ENCODE measurements at places on chromosomes 7 and 10.
A peak's percentile ranks its signal among the peaks of the same experiment; 100 is the strongest.

DNA sequence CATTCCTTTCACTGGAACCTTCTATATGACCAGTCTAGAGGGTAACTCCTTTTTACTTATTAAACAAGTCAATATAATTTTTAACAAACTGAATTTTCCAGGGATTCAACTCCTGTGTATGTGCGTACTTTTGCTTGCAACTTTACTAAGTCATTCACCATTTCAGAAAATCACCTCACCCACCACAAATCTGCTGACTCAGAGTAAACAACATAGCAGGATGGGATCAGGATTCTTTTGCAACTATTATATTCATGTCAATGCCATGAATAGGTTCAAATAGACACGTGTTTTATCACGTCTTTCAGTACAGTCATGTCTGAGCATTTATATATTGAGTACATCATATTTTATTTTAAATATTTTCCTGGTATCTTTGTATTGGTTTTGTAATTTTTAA, 14.5 kb downstream of the CTTNBP2 start:
- DNase-seq: no peak

GRCh38 chr10:97708167-97708566, 5.4 kb upstream of the MARVELD1 start:
- no peak for DNase-seq

DNA sequence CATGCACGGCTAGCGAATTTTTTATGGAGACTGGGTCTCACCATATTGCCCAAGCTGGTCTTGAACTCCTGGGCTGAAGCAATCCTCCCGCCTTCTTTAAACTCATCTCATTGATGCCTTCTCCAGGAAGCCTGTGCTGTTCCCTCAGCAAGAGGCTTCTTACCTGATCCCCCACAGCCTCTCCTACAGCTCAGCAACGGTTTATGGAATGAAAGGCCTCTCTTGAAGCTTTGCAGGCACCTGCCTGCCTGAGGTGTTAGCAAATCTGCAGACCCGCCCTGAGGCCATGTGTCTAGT, 468 bp upstream of the TRIM56 start:
- DNase-seq: no peak

DNA sequence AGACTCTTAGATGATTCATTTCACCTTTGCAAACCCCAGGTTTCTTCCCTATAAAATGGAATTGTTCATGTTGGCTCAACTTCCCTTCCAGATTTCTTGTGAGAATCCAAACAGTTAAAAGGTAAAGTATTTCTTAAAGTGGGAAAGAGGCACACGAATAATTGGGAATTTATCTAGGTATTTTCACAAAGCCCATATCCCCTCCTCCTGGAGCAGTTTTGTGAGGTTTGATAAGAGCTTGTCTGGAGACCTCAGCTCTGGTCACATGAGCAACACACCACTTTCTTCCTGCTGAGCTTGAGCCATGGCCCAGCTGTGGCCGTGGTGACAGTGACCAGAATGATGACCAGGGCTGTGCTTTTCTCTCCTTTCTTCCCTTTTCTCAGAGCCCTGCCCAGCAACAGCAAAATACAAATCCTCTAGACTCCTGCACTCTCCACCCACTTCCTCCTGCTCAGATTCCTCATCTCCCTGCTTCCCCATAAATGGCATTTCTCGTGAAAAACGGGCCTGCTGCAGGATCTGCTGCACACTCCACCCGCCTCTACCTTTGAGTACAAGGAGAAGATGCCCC, 87.7 kb downstream of the PIK3CG start:
- no peak for DNase-seq

DNA sequence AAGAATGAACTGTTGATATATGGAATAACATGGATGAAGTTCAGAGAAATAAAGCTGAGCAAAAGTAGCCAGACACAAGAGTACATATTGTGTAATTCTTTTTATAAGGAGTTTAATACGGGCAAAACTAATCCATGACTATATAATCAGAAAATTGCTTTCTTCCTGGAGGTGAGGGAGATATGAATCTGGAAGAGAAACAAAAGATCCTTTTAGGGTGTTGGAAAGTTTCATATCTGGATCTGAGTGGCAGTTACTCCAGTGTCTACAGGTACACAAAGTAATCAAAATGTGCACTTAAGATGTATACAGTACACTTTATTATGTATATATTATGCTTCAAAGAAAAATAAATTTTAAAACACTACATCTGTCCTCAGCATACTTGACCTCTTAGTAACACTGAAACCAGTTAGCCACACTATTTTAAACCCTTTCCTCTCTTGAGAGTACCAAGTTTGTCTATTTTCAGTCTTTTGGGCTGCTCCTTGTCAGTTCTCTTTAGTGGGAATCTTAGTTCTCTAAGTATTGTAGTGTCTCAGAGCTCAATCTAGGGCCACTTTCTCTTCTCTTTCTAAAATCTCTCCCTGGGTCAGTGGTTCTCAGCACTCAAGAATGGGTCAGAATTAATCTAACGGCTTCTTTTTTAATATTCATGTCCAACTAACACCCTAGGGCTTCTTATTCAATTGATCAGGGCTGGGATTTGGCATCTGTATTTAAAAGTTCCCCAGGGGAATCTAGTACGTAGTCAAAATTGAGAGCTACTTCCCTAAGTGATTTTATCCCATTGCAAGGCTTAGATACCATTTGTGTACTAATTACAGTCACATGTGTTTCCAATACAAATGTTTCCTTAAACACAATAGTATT, 4.3 kb upstream of the LIPF start:
- DNase-seq: no peak

DNA sequence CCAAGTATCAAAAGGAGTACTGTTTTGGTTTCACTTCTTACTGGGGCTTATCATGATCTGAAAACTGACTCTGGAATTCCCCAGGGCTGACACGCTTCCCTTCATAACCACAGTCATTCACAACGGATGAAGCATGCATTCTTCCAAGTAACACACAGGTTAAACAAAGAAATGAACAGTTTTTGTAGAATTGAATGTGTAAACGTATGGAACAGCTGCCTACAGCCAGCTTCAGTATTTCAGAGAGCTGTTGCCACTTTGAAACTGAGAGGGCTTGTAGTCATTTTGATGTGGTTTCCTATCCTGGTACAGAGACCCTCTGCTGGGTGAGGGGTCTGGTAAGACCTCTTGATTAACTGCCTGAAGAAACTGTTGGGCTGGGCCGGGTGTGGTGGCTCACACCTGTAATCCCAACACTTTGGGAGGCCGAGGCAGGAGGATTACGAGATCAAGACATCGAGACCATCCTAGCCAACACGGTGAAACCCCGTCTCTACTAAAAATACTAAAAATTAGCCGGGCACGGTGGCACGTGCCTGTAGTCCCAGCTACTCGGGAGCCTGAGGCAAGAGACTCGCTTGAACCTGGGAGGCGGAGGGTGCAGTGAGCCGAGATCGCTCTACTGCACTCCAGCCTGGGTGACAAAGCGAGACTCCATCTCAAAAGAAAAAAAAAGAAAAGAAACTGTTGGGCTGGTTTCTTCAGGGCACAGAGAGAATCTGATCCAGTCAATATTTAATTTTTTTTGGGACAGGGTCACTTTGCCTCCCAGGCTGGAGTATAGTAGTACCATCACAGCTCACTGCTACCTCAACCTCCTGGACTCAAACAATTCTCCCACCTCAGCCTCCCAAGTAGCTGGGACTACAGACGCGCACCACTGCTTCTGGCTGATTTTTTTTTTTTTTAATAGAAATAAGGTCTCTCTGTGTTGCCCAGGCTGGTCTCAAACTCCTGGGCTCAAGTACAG, 4.7 kb downstream of the NFE2L3 start:
- no peak for DNase-seq

DNA sequence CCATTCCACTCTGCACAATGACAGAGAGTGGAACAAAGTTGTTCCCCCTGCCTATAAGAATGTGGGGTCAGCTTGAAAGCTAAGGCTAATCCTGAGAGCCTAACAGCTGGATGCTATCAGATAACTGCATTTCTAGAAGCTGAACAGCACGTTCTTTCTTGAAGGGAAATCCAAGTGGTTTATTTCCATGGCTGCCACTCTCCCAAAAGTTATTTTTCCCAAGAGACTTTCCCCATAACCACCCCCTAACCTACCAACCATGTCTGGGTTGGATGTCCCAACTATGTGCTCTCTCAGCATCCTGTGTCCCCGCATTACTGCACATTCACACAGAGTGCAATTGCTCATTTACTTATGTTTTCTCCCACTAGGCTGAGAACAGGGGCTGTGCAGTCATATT, 140.7 kb upstream of the ANKRD1 start:
- no peak for DNase-seq

GRCh38 chr10:126186766-126187165, 201.5 kb downstream of the ADAM12 start:
- no peak for DNase-seq

GRCh38 chr10:117342641-117343040, 32.6 kb downstream of the PDZD8 start:
- no peak for DNase-seq

DNA sequence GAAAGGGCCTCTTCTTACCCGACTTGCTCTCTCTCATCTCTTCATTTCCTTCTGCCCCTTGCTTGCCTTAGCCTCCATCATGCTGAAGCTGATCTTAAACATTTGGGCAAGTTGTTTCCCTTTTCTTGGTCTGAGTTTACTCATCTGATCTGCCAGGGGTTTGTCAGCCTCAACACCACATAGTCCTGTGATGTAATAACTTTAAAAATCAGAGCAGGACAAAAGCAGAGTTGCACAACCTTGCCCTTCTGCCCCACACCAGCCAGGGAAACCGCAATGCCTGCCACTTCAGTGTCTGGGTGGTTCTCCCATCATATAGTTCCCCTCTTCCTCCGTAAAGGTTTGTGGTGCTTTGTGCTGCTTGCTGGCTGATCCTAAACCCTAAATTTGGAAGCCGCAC, 9.9 kb upstream of the LIPM start:
- DNase-seq: peak; percentile 38

DNA sequence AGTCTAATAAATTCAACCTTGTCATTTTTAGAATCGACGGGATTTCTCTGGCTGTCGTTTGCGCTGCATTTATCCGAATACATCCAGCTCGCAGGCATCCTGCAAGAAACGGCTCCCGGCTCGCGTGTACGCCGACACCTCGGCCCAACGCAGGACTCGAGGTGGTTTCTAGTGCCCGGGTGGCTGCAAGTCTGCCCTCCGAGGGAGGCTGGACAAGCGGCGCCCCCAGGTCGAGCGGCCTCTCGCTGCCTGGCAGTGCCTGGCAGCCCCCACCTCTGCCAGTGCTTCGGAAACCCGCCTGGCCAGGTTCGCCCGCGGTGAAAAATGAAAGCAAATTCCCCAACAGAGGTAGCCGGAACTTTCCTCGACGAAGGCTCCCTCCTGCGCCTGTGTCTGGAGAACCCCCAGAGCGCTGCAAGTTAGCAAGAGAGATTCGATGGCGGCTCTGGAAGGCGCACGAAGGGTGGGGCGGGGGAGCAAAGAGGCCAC, 5.7 kb upstream of the ZNF503 start:
- no peak for DNase-seq

- no peak for DNase-seq
Observed at GRCh38 chr10:75694269-75694668, 262.8 kb downstream of the LRMDA start.

- DNase-seq: no peak
Observed at GRCh38 chr10:112738606-112739591, 211.1 kb upstream of the TCF7L2 start.

DNA sequence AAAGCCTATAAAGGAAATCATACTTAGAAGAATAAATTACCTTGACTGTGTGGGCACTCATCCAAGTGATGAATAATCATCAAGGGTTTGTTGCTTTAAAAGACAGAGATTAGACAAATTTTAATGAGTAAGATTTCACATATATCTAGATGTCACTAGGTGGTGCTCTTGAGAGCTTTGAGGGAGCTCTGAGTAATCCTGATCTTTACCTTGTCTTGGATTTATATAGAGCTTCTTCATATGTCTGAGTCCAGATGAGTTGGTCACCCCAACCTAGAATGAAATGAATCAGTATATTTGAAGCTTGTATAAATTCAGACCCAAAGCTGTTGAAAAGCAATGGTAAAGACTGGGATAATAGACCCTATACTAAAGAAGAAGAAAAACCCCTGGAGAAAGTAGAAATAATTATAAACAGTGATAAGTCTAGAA, 3.7 kb downstream of the AGR2 start:
- DNase-seq: peak; percentile 48

GRCh38 chr7:16078076-16078952, 343.0 kb downstream of the CRPPA start:
- no peak for DNase-seq

DNA sequence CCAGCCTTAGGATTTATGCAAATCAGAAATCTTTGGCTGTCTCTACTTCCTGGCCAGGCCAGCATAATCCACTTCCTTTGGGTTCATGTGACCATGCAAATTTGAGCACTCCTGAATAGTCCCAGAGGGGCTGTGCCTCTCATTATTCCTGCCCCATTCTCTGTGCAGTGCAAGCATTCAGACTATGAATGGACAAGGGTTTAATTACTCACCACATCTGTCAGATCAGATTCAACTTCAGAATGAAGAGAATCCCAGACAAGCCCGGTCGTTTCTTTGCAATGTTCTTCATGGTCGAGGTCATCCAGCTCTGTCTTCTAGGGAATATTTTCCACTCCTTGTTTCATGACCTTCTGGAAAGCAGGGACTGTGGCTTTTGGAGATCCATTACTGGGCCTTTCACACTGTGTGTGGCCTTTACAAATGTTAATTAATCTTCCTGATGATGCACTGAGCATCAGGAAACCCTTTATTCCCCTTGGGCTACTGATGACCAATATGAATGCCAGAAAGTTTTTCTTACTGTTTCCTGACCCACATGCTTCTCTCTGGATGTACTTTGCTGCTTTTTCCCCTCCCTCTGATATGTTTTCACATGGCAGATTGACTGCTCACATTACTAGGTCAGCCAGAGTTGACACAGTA, 217.6 kb upstream of the TCF7L2 start:
- DNase-seq: no peak

GRCh38 chr10:114311023-114311422, 72.0 kb downstream of the VWA2 start:
- DNase-seq: no peak

DNA sequence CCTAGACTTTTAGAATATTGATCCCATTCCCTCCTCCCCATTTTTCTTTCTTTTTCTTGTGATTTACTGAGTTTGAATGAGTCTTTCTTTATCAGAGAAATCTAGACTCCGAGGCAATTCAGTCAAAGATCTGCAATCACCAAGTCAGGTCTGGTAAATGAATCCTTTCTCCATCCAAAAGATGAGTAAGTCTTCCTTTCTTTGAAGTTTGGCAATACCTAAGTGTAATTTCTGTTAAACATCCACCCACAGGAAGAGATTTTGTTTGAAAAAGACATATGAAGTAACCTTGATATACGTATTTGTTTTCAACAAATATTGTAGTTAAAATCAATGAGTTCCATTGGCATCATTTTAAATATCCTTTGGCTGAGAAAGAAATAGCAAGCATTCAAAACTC, 58.3 kb downstream of the SLC39A12 start:
- no peak for DNase-seq

GRCh38 chr10:42866115-42866995, 83.8 kb downstream of the BMS1 start:
- no peak for DNase-seq

- DNase-seq: peak; percentile 58
Observed at GRCh38 chr7:33050535-33051318, 11.8 kb downstream of the NT5C3A start.

DNA sequence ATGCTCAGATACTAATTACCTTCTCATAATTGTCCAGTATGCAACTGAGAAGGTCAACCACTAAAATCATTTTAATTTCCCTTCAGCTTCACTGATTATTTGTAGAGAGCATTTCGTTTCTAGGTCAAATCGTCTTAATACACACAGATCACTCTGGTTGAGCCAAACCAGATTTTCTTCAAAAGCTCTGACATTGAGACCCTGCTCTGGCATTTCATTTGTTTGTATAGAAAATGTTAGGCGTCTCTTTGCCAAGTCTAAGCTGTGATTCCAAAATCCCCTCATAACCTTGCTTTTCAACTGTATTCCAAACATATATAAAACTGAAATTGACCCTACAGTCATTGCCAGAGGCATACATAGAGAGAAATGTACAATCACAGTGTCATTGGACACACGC, 520.0 kb downstream of the CNTNAP2 start:
- no peak for DNase-seq
